ENCODE measurements at places on chromosomes 2 and 18. TPM values are rescaled to one million over a fixed set of nuclear protein-coding genes. Genes with fewer than 3 reads are reported as not detected.

The PRKCE gene
- total RNA-seq: 13.1 TPM

The USP34 gene
- total RNA-seq: 45.7 TPM

The THSD7B gene
- not detected for total RNA-seq

The IMPA2 gene
- 9.9 TPM for total RNA-seq

The LYPD6B gene
- total RNA-seq: not detected

The MAP2 gene
- total RNA-seq: 3.4 TPM

The ACVR1C gene
- not detected for total RNA-seq

The SKOR2 gene
- total RNA-seq: not detected

The YPEL5 gene
- total RNA-seq: 58.8 TPM

The TNFRSF11A gene
- 0.72 TPM for total RNA-seq

The FAM110C gene
- not detected for total RNA-seq

The SP140L gene
- total RNA-seq: 6.0 TPM

The C1GALT1C1L gene
- total RNA-seq: not detected

The RGPD4 gene
- total RNA-seq: not detected

The CREG2 gene
- total RNA-seq: 0.36 TPM

The RBMS1 gene
- 126 TPM for total RNA-seq

The NDUFB3 gene
- total RNA-seq: 69.7 TPM

The ACKR3 gene
- 13.3 TPM for total RNA-seq

The UGT1A8 gene
- total RNA-seq: not detected

The MYO7B gene
- 0.18 TPM for total RNA-seq

The CCL20 gene
- 0.65 TPM for total RNA-seq

The PROM2 gene
- under 0.01 TPM for total RNA-seq

The DYNAP gene
- total RNA-seq: not detected

The GCFC2 gene
- 27.1 TPM for total RNA-seq

The CCDC74B gene
- total RNA-seq: 3.1 TPM

The DSG1 gene
- not detected for total RNA-seq

The CNGA3 gene
- not detected for total RNA-seq

The ATP6V1C2 gene
- total RNA-seq: not detected

The REG1B gene
- not detected for total RNA-seq

The HOXD4 gene
- total RNA-seq: not detected

The SELENOI gene
- 11.0 TPM for total RNA-seq

The KIF5C gene
- total RNA-seq: 0.16 TPM

The PLCD4 gene
- total RNA-seq: 1.3 TPM

The LOXL3 gene
- 76.8 TPM for total RNA-seq

The MARS2 gene
- 2.5 TPM for total RNA-seq

The SFXN5 gene
- total RNA-seq: 4.2 TPM

The CHRNA1 gene
- total RNA-seq: not detected

The SERPINB13 gene
- total RNA-seq: not detected

The TUBA4B gene
- not detected for total RNA-seq

The NR4A2 gene
- 3.1 TPM for total RNA-seq

The EVA1A gene
- total RNA-seq: 11.9 TPM

The PID1 gene
- total RNA-seq: 20.6 TPM

The LYG1 gene
- not detected for total RNA-seq

The CTAGE1 gene
- not detected for total RNA-seq

The ELOA2 gene
- not detected for total RNA-seq

The PRSS56 gene
- not detected for total RNA-seq

The LTBP1 gene
- total RNA-seq: 127 TPM

The WDR54 gene
- 40.4 TPM for total RNA-seq

The TEKT4 gene
- not detected for total RNA-seq

The PROKR1 gene
- not detected for total RNA-seq

The PJVK gene
- total RNA-seq: 6.5 TPM

The GLI2 gene
- total RNA-seq: 6.6 TPM

The ANKRD30B gene
- total RNA-seq: not detected

The TMEM169 gene
- total RNA-seq: 0.65 TPM

All from cardiac atrium fibroblast (primary cell).